ENCODE measurements at places on chromosomes 5 and 9.

DNA sequence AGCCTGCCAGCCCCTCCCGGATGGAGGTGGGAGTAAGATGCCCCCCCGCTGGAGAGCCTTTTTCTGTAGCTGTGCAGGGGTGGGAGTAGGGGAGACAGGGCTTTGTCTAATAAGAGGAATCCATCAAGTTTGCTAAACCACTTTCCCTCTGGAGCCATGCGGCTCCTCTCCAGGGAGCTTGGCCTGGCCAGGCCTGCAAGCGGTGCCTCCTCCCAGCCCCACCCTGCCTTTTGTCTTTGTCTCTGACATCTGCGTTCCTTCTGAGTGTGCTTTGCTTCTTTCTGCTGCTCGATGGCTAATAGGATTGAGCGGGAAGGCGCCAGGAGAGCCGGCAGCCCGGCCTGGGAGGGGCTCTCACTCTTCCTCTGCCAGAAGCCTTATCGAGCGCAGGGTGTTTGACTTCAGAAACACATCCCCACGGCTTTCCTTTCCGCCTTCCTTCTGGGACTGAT, 26.7 kb upstream of the FCN1 start:
- DNase-seq, result no peak

DNA sequence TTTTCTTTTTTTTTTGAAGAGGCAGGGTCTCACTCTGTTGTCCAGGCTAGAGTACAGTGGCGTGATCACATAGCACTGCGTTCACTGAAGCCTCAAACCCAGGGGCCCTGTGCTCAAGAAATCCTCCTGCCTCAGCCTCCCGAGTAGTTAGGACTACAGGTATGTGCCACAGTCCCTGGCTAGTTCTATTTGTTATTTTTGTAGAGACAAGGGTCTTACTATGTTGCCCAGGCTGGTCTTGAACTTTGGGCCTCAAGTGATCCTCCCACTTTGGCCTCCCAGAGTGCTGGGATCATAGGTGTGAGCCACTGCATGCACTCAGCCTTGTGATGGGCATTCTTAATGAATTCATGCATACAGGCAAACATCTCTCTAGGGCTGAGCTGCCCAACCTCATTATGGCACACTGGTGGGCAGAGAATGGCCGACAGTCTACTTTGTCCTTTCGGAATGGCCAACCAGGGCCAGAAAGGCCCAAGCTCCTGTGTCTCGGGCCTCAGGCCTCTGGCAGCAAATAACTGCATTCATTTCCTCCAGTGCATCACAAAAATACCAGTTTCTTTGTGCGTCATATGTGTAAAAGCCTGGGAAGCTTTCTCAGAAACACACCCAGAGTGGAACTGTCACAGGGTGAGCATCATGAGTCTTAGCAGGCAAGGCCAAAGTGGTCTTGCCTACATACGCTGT, 27.2 kb downstream of the ANXA6 start:
- DNase-seq, result no peak

DNA sequence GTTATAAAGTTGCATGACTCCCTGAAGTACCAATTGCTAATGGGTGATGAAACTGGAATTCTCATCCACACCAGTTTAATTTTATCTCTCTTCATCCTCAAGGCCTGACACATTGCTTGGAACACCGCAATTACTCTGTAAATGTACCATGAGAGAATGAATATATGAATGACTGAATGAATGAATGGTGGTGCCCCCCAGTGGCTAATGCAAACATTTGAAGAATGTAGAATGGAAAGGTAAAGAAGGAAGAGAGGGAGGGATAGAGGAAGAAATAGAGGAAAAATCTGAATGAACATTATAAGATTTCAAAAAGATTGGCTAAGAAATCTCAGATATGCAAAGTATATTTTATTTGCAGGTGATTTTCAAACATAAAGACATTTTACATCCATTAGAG, 13.1 kb downstream of the PAPPA start:
- no peak for DNase-seq

- DNase-seq, result no peak
These were observed 125.2 kb downstream of the EDIL3 start for GRCh38 chr5:84259283-84260045.

DNA sequence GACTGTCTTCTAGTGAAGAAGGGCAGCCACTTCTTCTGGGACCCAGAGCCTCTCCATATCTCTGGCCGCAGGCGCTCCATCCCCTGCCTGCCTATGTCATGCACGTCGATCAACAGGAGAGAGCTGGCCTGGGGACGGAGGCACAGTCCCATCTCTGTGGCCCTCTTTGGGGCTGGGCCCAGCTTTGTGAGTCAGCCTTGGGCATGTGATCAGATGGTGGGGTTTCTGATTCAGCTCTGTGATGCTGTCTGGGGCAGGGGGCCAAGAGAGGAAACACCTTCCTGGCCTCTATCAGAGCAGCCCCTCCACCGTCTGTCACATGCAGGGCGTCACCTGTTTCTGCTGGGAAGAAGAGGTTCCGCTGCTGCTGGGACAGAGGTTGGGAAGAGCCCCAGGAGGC, 72.6 kb downstream of the MVB12B start:
- DNase-seq, result no peak

DNA sequence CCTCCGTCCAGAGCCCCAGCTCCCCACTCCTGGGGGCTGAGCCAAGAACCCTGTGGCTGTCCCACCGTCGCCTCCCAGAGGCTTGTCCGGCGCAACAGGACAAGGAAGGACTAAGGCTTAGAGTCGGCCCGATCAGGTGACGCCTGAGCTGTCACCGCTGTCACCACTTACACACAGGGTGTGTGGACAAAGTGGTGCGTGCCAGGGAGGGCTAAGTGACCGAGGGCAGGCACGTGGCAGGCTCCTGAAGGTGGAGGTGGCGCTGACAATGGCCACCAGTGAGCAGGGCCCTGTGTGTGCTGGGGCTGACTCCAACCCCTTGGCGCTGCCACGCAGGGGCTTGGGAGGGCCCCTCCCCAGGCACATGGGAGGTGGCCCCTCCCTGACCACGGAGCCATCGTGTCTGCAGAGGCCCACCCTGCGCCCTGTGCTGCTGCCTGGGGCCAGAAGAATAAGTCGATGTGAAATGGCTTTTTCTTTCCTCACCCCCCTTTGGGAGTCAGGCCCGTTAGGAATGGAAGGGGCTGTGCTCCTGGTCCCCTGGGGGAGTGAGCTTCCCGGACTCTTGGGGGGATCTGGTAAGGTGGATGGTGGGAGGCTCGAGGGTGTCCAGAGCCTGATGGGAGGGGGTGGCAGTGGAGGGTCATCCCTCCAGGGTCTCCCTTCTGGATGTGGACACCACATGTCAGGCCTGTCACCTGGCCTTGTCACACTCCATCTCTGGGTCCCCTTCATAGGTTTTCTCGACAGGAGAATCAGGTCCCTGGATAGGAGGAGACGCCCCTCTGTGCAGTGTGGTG, 2.6 kb upstream of the GPSM1 start:
- no peak for DNase-seq

Data from activated CD4-positive, alpha-beta T cell treated with anti-CD3 and anti-CD28 coated beads for 4 hours (primary cell).